Activated T-helper 1 cell treated with anti-CD3 and anti-CD28 coated beads, Interleukin-12 subunit alpha, Interleukin-12 subunit beta, Interleukin-2, Interleukin-4 antibody, amounts not matched to agents 30 ng/mL and 10 ng/mL and 1 ng/mL, durations not matched to agents 14 hours and 24 hours and 36 hours (primary cell): ENCODE measurements at places on chromosomes 13 and 19.

GRCh38 chr19:29724746-29725145, 9.7 kb upstream of the C19orf12 start:
- DNase-seq, result no peak

GRCh38 chr19:58252102-58252685, 23.5 kb downstream of the ZNF544 start:
- DNase-seq, result no peak

DNA sequence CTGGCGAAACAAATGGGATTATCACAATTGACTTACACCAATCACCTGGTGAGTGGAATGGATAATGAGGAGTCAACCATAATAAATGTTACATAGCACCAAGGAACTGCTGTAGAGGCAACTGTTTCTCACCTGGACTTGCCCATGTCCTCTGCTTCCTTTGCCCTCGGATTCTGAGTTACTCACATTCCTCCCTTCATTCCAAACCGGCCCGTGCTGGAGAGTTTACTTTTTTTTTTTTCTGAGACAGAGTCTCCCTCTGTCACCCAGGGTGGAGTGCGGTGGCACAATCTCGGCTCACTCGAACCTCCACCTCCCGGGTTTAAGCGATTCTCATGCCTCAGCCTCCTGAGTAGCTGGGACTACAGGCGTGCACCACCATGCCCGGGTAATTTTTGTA, 41.5 kb upstream of the TSC22D1 start:
- DNase-seq, result no peak

DNA sequence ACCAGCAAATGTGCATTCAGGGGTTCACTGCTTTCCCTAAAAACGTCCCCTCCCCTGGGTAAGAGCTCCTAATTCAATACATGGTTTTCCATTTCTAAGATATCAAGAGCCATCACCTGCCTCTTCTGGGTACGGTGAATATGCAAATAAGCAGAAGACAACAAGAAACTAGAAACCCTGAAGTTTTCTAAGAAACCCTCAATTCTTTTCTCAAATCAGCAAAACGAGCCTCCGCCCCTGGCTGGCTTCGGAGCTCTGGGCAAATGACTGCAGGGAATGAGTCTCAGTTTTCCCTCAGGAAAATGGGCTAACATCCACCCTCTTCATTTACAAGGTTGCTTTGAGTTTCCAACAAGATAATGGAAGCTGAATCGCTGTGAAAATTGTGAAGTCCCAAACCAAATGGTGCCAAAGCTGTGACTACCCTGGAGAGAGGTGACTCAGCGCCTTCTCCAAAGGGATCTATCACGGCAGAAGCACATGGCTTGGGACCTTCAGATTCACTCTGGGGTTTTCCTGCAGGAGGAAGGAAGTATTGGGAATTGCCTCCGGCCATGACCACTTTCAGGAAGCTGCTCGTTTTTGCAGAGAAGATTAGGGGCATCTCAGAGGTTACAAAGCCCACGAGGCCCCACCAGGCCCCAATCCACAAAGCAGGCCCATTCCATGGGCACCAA, 26.6 kb downstream of the KLF2 start:
- DNase-seq, result no peak

- no peak for DNase-seq
Observed at GRCh38 chr13:40407567-40407966, 258.9 kb downstream of the FOXO1 start.

DNA sequence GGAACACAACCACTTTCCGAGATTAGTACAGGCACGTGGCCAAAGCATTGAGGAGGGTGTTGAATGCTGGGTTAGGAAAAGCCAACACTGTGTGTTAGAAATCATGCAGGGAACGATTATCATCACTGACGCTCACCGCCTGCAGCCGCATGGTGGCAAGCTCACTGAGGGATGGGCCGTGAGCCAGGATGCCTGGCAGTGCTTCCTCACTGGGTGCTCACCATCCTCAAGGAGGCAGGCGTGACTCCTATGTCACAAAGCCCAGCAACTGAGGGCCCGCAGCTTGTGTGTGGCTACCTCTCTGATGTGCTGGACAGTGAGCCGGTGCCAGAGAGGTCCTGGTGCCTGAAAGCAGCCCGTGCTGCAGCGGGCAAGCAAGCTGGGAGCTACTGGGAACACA, 30.4 kb upstream of the TIMM44 start:
- no peak for DNase-seq

- no peak for DNase-seq
Observed at GRCh38 chr13:43008596-43008995, 14.8 kb upstream of the DNAJC15 start.

DNA sequence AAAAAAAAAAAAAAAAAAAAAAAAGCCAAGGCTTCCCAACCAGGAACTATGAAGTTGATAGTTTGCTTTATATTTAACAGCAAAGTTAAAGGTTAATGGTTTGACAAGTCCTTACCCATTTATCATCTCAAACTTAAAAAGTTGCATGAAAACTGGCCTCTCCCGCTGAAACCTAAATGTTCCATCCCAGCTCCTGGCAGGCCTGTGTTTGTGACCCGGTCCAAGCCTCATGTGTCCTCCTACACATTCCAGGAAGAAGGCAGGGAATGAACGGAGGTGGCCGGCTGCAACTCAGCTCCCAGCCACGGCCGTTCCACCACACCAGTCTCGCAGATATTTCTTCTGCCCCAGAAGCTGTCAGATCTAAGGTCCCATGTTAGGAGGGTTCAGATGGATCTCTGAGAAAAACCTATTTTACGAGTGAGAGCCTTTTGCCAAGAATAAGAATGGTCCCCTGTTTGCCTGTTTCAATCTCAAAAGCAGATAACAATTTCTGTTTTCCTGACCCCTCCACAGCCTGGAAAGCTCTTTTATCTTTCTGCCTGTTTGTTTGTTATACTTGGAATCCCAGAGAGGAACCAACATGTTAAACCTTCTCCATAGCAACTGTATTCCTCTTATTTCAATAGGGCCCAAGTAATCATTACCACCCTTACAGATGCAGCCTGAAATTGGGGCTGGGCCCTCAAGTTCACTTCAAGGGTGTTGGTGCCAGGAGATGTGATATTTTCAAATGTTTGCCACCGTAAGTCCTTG, 56.5 kb downstream of the KCTD12 start:
- DNase-seq, result no peak

DNA sequence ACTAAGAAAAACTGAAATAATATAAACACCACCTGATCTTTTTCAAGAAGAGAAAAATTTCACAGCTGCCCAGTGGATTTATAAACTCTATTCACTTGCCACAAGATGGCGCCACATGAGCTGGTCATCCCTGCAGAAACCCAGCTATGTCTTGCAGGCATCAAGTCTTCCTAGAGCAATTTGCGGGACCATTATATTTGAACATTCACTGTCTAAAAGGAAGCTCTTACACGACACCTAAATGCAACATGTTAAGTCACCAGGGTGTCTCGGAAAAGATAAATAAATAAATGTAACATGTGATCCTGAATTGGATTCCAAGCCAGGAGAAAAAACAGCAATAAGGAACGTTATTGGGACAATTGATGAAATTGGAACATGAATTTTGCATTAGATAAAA, 20.3 kb upstream of the AKT2 start:
- DNase-seq, result peak; percentile 56

GRCh38 chr13:43978688-43979087, 99.0 kb downstream of the LACC1 start:
- no peak for DNase-seq

DNA sequence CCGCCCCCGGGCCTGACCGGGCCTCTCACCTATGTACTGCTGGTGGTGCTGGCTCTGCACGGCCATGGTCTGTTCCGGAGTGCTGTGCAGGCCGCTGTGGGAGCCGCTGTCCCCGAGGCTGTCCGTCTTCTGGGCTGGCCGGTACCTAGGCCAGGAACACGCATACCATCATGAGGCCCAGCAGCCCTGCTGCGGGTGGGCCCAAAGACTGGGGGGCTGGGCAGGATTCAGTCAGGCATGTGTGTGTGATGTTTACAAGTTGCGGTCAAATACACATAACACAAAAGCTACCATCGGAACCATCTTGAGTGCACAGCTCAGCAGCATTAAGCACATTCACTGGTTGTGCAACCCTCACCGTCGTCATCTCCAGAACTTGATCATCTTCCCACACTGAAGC, 32.2 kb upstream of the RANBP3 start:
- DNase-seq, result no peak

DNA sequence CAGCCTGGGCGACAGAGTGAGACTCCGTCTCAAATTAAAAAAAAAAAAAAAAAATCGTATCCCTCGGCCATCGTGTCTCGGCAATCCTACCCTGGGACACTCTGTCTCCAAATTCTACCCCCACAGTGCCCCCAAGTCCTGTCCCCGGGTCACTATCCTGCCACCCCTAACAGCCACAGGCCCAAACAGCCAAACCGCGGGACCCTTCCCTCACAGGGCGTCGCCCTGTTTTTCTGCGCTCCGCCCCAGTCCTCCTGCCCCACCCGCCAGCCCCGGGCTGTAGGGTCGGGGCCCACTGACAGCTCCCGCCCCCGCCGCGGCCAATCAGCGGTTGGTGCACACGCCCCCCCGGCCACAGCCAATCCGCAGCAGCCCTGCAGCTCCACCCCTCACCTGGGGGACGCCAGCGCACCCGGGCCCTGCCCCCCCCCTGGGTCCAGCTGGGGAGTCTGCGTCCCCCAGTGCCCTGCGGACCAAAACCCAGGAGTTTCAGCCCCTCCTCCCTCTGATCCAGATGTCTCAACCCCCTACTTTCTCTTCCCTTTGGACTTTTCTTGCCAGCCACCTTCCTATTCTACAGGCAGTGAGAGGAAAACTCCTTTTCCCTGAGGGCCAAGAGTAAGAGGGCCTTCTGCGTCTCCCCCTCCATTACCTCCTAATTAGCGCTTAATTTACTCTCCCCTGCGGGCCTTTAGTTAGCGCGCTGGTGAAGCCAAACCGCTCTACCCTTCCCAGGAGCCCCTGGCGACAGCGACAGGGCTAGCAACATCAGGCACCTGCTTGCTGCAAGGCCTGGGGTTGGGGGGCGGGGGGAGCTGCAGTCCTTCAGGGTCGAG, 1.5 kb upstream of the BCAT2 start:
- peak; percentile 58 for DNase-seq

GRCh38 chr13:37636701-37637100, 38.1 kb upstream of the POSTN start:
- DNase-seq, result no peak

GRCh38 chr13:113113846-113114271, 8.3 kb downstream of the F7 start:
- no peak for DNase-seq

DNA sequence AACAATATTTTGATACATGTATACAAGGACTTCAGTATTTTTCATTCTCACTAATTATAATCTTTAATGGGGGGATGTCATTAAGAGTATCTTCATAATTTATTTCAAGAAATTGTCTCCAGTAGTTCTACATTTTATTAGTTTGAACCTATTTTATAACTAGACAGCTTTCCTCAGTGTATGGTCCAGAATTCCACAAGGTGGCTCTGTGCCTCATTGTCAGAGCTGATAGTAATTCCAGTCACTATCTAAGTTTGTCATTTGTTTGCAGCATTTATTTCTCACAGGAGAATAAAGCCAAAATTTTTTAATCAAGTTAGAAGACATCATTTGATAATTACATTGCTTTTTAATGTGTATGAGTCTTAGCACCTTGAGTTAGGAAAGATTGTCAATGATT, 1633.0 kb upstream of the PCDH20 start:
- DNase-seq, result no peak

- peak; percentile 18 for DNase-seq
Observed at GRCh38 chr19:1624458-1624857, 19.2 kb upstream of the UQCR11 start.

DNA sequence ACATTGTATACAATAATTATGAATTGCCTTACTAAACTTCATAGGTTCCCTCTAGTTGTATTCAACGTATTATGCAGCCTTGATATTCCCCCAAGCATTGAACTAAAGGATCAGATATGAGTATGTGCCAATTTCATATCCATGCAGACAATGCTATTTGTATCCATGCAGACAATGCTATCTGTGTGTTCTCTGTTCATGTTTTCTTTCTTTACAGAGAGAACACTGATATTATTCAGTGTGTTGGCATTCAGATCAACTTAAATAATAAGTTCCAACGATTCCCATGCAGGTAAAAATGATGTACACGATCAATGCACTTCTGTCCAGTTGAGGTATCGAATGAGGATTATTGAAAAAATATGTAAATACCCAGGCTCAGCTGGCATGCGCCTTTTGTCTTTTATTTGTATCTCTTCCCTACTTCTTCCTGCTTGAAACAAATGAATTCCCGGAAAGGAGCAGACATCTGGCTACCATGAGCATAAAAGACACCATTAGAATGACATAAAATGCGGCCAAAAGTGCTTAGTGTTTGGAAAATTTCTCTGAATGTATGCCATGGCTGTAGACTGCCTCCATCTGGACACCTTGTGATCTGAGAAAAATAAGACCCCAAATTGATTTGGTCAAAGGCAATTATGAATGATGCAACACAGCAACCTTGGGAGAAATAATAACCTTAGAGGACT, 731.5 kb downstream of the SLITRK1 start:
- no peak for DNase-seq

DNA sequence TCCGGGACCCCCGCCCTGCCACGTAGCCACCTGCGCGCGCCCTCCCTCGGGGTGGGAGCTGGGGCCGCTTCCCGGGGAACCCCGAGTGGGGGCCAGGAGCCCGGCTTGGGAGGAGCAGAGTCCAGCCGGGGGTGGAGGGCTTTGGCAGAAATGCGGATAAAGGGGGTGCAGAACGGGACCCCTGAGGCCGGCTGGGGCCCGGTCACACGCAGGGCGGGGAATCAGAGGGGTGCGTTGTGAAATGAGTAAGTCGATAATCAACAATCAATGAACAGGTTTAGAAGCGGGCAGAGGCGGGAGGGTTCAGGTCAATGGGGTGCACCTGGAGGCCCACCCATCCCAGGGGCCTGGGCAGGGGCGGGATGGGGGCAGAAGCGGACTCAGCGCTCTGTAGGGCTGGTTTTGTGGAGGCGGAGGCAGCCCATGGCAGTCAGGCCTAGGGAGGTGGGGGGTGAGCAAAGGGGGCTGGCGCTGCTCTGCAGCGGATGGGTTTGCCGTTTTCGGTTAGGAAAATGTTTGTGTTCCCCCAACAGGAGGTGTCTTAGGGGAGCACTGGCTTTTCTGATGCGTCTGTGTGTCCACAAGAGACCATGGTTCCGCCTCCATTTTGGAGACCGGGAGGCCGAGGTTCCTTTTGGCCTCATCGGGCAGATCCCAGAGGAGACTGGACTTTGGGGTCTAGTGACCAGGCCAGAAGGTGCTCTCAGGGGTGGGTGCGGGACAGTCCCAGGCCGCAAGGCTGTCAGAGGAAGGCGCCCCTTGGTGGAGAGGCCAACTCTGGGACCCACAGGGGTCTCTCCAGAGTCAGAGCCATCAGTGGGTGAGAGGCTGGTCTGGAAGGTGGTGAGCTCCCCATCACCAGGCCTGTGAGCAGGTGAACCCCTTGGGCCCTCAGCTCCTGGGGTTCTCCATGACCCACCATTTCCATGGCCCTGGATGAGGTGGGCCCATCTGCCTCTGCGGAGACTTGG, 683 bp upstream of the DIRAS1 start:
- DNase-seq, result no peak

GRCh38 chr19:4730740-4731171, 7.1 kb upstream of the DPP9 start:
- peak; percentile 40 for DNase-seq

- DNase-seq, result no peak
Observed at GRCh38 chr13:36801035-36801434, 18.0 kb upstream of the RFXAP start.
